ENCODE measurements at places on chromosomes 1 and 21. TPM values are rescaled to one million over a fixed set of nuclear protein-coding genes. Genes with fewer than 3 reads are reported as not detected.

Gene BACE2
- 4.6 TPM for polyA plus RNA-seq

Gene CYB5RL
- 6.1 TPM for polyA plus RNA-seq

Gene CAMK1G
- 16.7 TPM for polyA plus RNA-seq

Gene FAM163A
- polyA plus RNA-seq = 0.46 TPM

Gene THEM5
- polyA plus RNA-seq = not detected

Gene CYP4A22
- polyA plus RNA-seq = not detected

Gene CAPN8
- 0.61 TPM for polyA plus RNA-seq

Gene PTGER3
- 0.08 TPM for polyA plus RNA-seq

Gene UBL4B
- 4.9 TPM for polyA plus RNA-seq

Gene SYT2
- 3.7 TPM for polyA plus RNA-seq
